Ovary (tissue), 10 donors: ENCODE measurements at places on chromosomes 1 and 21. TPM values are rescaled to one million over a fixed set of nuclear protein-coding genes. Genes with fewer than 3 reads are reported as not detected.

GRCh38 chr1:31888291-31888690 is 49.9 kb downstream of the PTP4A2 start:
- H3K4me3 ChIP-seq, result no peak overlapping the region
- no peaks in the 10 kb centered on the region for H3K27me3 ChIP-seq
- no peaks in the 10 kb centered on the region for H3K36me3 ChIP-seq
- H3K27ac ChIP-seq, result no peak overlapping the region
- H3K4me1 ChIP-seq, result no peaks in the 10 kb centered on the region

CELA2A gene
- not detected for total RNA-seq

GRCh38 chr1:57422271-57423134 is 1.4 kb downstream of the DAB1 start:
- H3K36me3 ChIP-seq, result no peaks in the 10 kb centered on the region
- no peak overlapping the region for H3K27ac ChIP-seq
- DNase-seq, result no peak
- H3K4me1 ChIP-seq, result no peaks in the 10 kb centered on the region

- DNase-seq, result no peak
- no peak overlapping the region for H3K4me3 ChIP-seq
These were observed 357.7 kb downstream of the TTLL7 start for GRCh38 chr1:83641206-83641658.

DNA sequence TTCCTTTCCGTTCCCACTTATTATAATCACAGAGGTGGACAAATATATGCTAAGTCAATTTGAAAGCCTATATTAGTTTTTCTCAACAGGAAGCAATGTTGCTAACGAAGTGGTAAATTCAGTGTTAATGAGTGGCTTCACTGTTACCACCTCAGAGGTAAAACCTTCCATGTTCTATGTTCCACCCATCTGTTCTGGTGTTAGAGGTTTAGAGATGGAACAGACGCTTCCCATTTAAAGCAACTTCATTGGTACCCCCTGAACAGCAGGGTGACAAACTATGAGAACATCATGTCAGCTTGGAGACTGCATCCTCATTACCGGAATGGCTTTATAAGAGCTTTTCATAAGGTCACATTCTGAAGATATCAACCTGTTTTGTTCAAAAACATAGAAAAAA is 77.9 kb downstream of the ZNF644 start:
- H3K4me1 ChIP-seq, result no peaks in the 10 kb centered on the region
- DNase-seq, result no peak
- H3K27ac ChIP-seq, result no peak overlapping the region
- H3K4me3 ChIP-seq, result no peak overlapping the region
- H3K36me3 ChIP-seq, result no peaks in the 10 kb centered on the region
- no peaks in the 10 kb centered on the region for H3K27me3 ChIP-seq

DNA sequence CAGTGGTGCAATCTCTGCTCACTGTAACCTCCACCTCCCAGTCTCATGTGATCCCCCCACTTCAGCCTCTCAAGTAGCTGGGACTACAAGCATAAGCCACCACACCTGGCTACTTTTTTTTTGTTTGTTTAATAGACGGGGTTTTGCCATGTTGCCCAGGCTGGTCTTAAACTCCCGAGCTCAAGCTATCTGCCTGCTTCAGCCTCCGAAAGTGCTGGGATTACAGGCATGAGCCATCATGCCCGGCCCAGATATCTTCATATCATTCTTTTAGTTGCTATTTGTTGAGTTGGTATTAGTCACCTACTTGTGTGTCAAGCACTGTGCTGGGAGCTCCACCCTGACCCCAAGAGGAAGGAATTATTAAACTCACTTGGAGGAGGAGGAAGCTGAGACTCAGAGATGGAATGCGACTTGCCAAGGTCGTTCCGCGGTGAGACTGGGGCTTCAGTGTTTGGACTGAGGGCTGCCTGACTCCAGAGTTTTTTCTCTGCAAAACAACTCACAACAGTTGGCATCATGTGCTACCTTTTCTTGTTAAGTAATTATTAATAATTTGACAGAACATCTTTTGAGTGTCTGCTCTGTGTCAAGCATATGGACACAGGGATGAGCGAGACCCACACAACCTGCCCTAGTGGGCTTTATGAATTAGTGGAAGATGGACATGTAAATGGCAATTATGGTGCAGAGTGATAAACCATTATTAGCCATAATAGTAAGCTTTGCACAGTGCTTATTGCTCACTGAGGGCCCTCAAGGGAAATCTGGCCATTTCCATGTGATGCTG is 132.0 kb downstream of the FOXD2 start:
- no peaks in the 10 kb centered on the region for H3K4me1 ChIP-seq
- no peaks in the 10 kb centered on the region for H3K36me3 ChIP-seq
- H3K4me3 ChIP-seq, result no peak overlapping the region
- no peak for DNase-seq

RUNX3 gene
- 0.23 TPM for total RNA-seq

- no peaks in the 10 kb centered on the region for H3K4me1 ChIP-seq
- no peak overlapping the region for H3K27ac ChIP-seq
- no peaks in the 10 kb centered on the region for H3K36me3 ChIP-seq
- H3K4me3 ChIP-seq, result no peak overlapping the region
- DNase-seq, result no peak
These were observed 203.5 kb downstream of the NTNG1 start for GRCh38 chr1:107344268-107344760.

DNA sequence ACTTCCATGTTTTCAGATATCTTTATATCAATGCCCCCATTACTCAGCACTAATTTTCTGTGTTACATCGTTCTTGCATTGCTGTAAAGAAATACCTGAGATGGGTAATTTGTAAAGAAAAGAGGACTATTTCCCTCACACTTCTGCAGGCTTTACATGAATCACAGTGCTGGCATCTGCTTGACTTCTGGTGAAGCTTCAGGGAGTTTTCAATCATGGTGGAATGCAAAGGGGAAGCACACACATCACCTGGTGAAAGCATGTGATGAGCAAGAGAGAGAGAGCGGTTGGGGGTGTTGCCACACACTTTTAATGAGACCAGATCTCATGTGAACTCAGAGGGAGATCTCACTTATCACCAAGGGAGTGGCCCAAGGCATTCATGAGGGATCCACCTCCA is 14.9 kb upstream of the APP start:
- no peaks in the 10 kb centered on the region for H3K27me3 ChIP-seq
- DNase-seq, result no peak
- no peaks in the 10 kb centered on the region for H3K36me3 ChIP-seq
- H3K27ac ChIP-seq, result no peak overlapping the region
- H3K4me3 ChIP-seq, result no peak overlapping the region
